ENCODE measurements at places on chromosomes 3 and 15.

- DNase-seq, result peak; percentile 15
Observed at GRCh38 chr3:116863822-116864589, 154.4 kb downstream of the TUSC7 start.

- peak; percentile 69 for DNase-seq
Observed at GRCh38 chr3:168884353-168884903, 779.1 kb downstream of the MECOM start.

GRCh38 chr3:105747060-105747541 is 121.7 kb downstream of the CBLB start:
- DNase-seq, result peak; percentile 23

DNA sequence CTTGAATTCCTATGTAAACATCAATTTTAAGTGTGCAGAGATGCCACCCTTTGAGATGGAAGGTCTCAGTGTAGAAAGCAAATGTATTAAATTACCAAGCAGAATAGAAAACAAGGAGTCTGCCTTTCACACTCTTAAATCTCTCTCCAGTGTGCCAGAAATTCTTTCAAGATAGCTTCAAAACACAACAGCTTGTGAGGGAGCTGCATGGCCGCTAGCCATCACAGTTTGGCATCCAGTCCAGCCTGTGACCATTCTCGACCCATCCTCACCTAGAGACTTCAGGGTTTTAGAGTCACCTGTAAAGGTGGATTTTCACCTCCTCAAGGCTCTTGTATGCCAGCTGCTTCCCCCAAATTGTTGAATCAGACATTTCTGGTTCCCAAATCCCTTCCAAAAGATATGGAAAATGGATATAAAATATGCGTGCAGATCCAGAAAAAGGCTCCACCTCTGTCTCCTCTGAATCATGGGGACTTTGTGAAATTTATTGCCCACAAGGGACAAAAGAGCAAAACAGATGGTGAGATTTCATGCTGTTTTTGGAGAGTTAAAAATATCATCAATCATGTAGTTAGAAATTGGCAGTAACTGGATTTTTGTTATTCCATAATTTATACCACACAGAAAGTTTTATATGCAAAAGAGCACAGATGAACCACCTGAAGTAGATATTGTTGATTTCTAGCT is 114.2 kb upstream of the THRB start:
- DNase-seq, result no peak

DNA sequence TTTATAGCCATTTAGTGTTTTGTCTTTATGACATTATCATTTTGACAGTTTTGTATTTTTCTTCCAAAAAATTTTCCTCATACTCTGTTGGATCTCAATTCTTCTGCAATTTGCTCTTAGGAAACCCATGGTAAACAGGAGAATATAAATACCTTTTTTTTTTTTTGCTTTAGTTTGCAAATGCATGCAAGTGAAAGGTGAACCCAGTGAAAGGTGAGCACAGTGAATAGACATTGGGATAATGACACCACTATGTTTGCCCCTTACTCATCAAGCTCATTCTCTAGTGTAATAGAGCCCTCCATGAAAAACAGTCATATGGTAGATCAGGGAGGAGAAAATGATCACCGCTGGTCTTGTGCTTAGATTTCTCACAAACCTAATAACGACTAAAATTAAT is 59.0 kb upstream of the TRPC1 start:
- no peak for DNase-seq

DNA sequence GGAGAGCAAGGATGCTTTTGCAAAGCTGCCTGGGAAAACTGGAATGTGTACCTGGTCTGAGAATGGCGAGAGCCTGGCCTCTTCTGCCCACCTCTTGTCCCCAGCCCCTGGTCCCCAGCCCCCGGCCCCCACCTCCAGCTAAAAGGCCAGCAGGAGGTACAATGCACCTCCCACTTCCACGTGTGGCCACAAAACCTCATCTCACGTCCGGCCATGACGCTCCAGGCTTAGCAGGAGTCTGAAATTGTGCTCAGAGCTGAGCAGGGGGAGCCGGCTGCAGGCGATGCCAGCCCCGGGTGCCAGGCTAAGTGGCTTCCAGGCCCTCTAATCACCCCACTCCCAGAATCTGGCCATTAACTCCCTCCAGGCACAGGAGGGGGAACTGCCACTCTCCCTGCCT is 83.1 kb upstream of the PRR20G start:
- DNase-seq, result no peak

GRCh38 chr3:100103558-100104441 is 10.5 kb downstream of the FILIP1L start:
- DNase-seq, result peak; percentile 60

DNA sequence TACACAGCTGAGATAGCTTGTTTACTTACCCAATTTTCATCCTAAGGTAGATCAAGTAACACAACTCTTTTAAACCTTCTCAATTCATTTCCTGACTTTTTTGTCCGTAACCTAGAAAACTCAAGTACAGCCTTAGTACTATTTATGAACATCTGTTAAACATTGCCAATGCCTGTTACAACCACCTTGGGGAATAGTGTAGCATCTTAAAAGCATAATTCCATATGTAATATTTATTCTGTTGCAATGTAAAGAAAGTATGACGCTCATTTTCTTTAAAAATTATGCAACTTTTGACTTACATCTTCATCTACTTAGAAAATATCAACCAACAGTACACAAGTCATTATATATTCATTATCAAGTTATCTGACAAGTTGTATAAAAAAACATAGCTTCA is 54.6 kb downstream of the SUCLG2 start:
- DNase-seq, result no peak

DNA sequence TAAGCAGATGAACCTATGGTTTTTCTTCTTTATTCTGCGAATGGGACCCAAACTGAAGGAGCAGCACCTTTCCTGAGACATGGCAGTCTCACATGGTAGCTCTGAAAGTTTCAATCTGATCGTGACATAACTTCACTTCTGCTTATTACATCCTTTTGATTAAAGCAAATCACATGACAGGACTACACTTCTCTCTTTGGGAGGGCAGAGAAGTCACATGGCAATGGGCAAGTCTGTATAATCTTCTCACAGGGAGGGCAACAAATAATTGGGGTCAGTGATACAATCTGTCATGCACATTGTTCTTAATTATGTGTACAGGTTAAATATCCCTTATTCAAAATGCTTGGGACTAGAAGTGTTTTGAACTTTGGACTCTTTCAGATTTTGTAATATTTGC is 21.6 kb downstream of the NCBP2 start:
- no peak for DNase-seq

- no peak for DNase-seq
Observed at GRCh38 chr3:187698499-187699399, 3.6 kb downstream of the RTP2 start.

DNA sequence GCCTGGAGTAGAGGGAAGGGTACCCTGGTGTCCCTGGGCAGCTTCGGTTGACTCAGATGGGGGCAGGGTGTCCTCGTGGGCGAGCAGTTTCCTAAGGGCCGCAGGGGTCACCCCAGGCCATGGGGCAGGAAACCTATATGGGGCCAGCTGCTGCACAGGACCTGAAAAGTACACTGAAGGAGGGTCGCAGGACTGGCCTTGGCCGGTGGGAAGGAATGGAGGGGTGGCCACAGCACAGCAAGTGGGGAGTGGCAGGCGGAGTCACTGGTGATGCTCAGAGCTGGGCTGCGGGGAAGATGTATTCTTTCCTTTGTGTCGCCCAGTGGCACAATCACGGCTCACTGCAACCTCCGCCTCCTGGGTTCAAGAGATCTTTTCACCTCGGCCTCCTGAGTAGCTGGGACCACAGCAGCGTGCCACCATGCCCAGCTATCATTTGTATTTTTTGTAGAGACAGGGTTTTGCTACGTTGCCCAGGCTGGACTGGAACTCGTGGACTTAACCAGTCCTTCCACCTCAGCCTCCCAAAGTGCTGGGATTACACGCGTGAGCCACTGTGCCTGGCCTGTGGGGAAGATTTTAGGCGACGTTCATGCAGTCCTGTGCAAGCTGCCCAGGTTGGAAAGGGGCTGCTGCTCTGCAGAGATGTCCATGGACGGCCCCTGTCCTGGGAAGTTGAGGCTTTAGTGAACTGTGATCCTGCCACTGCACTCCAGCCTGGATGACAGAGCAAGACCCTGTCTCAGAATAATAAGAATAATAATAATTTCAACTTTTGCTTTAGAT is 57.2 kb downstream of the EFCAB12 start:
- DNase-seq, result no peak

GRCh38 chr15:69686626-69687025 is 234.0 kb downstream of the RPLP1 start:
- DNase-seq, result no peak

- DNase-seq, result peak; percentile 22
Observed at GRCh38 chr3:101643861-101644613, 32.9 kb downstream of the ZBTB11 start.

DNA sequence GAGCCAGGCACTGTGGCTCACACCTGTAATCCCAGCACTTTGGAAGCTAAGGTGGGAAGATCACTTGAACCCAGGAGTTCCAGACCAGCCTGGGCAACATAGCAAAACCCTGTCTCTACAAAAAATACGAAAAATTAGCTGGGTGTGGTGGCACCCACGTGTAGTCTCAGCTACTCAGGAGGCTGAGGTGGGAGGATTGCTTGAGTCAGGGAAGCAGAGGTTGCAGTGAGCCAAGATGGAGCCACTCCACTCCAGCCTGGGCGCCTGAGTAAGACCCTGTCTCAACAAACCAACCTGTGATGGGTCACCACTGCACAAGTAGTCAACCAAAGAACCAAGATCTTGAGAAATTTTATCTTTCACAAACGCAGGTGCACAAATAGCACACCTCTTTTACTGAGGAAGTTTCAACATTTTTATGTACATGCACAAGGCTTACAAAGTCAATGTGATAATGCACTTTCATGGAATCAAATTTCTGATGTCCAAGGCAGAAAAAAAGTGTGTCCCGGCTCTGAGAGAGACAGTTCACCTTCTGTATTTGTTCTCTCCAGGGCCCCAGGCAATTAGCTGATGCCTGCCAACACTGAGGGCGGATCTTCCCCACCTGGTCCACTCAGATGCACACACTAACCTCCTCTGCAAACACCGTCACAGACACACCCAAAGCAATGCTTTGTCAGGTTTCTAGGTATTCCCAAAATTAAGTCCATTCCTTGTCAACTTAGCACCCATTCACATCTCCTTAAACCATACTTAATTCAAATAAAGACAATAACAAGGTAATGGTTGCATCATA is 12.4 kb downstream of the ACAA1 start:
- DNase-seq, result no peak

DNA sequence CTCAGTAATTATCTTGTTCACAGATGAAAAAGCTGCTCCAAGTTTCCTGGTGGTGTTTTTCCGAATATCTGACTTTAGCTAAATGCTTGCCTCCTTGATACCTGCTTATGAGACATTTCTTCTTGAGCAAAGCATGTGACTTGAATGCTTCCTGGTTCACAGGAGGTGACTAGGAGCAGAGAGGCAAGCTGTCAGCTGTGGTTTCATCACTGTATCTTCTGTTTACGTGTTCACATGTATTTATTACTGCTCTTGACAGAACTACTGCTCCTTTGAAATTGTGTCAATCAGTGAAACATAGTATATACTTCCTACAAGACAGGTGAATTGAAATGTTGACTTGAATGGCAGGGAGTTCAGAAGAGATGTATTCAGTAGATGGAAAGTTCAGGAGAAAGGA is 8.9 kb upstream of the SPPL2A start:
- DNase-seq, result no peak

DNA sequence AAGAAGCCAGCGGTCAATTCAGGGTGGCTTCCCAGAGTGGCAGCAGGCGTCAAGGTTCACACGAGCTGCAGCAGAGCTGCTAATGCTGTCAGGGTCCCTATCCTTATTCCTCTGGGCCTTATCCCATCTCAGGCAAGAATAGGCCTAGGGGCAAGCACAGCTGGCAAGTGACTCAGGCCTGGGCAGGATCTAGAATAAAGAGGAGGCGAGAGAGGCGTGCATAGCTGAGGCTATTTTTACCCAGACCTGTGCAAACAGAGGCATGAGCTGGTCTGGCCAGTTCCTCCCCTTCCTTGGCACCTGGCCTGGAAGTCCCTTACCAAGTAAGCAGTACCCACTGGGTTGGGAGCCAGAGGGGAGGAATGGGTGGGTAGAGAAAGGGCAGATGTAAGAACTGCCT is 12.2 kb upstream of the VIPR1 start:
- no peak for DNase-seq

- DNase-seq, result no peak
Observed at GRCh38 chr15:95450413-95450812, 880.1 kb upstream of the NR2F2 start.

DNA sequence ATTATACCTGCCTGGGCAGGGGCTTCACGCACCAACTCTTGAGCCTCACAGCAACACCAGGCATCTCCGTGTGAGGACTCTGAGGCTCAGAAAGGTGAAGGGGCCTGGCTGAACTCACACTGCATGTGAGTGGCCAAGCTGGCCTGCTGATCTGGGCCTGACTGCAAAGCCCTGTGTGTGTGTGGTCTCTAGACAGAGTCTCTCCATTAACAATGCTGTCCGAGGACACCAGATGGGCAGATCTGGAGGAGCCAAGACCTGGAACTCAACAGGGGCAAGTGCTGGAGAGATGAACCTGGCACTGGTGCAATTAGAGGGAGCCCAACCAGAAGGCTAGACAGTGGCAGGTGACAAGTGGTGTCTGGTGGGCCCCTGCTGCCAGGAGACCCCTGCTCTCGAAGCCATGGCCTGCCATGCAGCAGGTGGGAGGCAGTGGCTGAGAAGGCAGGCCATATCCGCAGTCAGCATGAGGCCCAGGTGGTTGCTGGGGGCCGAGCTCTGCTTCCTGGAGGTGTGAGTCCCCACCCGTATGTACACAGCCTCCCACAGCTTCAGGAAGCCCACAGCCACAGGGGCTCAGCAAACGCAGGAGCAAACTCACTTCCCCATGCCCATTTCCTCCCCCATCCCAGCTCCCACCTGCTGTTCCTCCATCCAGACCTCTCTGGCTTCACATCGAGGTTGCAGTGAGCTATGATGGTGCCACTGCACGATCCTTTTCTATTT is 39.0 kb downstream of the CYP11A1 start:
- no peak for DNase-seq

DNA sequence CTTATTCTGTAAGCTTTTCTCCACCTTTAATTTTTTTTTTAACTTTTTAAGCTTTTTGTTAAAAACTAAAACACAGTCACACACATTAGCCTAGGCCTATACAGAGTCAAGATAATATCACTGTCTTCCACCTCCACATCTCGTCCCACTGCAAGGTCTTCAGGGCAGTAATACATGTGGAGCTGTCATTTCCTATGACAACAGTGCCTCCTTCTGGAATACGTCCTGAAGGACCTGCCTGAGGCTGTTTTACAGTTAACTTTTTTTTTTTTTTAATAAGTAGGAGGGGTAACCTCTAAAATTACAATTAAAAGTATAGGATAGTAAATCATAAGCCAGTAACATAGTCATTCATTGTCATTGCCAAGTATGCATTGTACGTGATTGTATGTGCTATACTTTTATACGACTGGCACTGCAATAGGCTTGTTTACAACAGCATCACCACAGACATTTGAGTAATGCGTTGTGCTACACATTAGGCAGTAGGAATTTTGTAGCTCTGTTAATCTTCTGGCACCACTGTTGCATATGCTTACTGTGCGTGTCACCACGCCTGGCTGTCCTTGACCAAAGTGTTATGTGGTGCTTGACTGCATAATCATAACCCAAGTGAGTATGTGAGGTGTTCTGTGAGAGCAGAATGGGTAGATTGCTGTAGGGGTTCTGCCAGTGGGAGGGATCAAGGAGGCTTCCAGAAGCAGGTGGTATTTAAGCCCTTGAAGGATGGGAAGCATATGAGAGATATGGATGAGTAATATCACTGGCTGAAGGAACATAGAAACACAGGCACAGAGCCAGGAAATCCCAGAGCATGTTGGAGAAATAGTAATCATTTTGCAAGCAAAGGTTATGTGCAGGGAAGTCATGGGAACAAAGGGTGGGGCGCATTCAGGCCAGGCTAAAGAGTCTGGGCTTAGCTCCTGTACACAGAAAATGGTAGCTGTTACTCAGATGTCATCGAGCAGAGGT is 18.3 kb downstream of the FBXO22 start:
- peak; percentile 60 for DNase-seq

- no peak for DNase-seq
Observed at GRCh38 chr15:65761210-65761926, 30.7 kb downstream of the DENND4A start.

All from non-pigmented ciliary epithelial cell (primary cell).